Endothelial cell of umbilical vein (primary cell): ENCODE measurements at places on chromosomes 11 and 22. TPM values are rescaled to one million over a fixed set of nuclear protein-coding genes. Genes with fewer than 3 reads are reported as not detected.

DNA sequence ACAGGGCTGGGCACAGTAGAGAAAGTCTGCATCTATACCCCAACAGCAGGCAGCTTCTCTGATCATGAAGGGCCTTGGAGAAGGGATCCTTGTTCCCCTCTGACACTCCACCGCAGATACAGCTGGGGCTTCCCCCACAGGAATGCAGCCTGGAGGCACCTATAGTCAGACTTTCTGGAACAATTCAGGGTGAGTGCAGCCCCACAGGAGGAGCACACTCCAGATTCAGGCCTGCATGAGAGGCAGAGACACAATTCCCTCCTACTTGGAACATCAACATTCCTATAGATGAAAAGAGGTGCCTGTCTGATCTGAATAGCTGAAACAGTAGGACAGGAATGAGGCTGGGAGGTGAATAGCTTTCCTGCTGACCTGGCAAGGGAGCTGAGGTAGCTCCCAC is 1298.0 kb upstream of the CNTN5 start:
- DNase-seq = no peak

DNA sequence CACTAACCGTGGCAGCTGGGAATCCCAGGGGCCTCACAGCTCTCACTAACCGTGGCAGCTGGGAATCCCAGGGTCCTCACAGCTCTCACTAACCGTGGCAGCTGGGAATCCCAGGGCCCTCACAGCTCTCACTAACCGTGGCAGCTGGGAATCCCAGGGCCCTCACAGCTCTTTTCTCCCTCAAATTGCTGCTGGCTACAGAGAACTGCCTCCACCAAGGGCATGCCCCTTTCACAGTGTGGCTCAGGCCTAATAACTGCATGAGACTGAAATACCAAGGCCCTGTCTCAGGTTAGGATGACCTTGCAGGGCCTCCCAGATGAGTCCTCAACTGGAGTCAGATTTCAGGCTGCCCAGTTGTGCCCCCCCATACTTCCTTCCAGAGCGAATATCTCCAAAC is 35.1 kb upstream of the GGTLC2 start:
- DNase-seq = no peak

DNA sequence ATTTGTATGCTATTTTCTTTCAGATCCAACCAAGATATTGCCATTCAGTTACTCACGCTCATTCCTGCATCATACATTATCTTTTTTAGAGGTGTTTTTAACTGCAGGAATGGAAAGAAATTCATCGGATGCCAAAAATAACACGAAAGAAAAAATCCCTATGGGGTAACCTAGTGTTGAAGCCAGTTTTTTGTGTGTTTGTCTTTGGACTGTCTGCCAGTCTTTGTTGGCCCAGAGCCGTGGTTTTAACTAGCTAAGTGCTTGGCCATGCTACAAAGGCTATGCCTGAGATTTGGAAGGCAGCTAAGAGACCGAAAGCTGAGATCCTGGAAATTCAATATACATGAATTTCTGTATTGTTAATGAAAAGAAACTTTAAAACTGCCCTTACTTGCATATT is 309.8 kb upstream of the CNTN5 start:
- no peak for DNase-seq

GRCh38 chr11:121582296-121582695 is 129.5 kb upstream of the SORL1-AS1 start:
- no peak for DNase-seq

DNA sequence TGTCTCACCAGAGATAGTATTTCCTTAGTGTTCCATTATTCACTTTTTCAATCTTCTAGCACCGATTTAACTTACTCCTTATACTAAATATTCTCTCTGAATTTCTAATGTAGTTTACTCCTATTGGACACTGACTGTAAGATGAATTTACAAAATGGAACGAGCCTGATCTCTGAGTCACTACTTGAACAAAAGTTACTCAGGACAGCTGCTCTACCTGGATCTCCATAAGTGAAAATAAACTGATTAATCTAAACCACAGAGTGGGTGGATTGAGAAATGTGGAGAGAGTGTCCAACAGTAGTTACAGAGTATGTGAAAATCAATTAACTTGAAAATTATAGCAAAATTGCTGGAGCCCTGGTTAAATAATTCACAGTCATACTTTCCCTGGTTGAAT is 141.7 kb upstream of the CHORDC1 start:
- DNase-seq = no peak

- DNase-seq = no peak
Observed at GRCh38 chr11:128058580-128059208, 528.7 kb downstream of the ETS1 start.

GRCh38 chr11:16840951-16841350 is 102.5 kb downstream of the C11orf58 start:
- no peak for DNase-seq

DNA sequence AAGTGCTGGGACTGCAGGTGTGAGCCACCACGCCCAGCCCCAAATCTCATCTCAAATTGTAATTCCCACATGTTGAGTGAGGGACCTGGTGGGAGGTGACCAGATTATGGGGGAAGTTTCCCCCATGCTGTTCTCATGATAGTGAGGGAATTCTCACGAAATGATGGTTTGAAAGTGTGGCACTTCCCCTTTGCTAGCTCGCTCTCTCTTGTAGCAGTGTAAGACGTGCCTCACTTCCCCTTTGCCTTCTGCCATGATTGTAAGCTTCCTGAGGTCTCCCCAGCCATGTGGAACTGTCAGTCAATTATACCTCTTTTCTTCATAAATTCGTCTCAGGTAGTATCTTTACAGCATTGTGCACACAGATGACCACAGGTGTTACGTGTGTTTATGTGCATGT is 357.8 kb downstream of the CADM1 start:
- DNase-seq = no peak

DNA sequence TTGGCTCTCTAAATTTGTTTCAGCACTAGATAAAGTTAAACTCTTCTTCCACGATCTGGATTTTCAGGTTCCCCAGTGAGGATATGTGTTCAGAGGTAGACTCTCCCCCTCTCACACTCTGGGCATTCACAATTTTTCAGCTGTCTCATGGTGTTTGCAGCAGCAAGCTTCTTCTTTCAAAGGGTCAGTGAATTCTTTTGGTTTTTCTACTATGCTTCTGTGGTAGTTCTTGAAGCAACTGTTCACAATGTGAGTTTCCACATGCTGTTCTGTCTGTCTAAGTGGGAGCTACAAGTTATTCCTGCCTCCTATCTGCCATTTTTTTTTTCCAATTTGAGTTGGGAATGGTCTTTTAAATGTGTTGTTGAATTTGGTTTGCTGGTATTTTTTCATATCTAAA is 25.4 kb downstream of the CNTF start:
- no peak for DNase-seq

- DNase-seq = no peak
Observed at GRCh38 chr11:45933131-45933831, 10.8 kb downstream of the LARGE2 start.

- no peak for DNase-seq
Observed at GRCh38 chr22:40982482-40983385, 31.6 kb downstream of the RBX1 start.

DNA sequence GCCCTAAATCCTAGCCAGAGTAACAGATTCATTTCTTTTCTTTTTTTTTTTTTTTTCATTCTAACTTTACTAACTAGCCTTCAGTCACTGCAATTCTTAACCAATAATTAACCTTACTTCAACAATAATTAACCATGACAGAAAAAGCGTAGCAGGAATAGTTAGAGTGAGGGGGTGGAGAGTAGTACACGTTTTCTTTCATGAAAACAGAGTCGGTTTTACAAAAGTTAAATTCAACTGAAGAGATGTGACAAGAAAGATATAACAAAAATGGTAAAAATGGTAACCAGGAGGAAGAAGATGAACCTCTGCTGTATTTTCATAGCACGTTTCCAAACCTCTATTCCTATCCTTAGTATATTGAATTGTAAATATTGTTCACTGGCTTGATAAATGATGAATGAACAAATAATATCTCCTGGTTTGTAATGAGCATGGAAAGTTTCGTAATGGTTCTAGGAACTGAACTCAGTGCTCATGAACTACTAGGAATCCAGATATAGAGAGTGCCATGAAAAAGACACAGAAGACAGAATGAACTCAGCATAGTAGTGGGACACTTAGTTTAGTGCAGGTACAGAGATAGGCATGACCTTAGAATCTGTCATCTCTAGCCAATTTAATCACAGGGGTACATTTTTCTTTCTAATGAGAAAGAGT is 116.5 kb upstream of the ANO5 start:
- no peak for DNase-seq

DNA sequence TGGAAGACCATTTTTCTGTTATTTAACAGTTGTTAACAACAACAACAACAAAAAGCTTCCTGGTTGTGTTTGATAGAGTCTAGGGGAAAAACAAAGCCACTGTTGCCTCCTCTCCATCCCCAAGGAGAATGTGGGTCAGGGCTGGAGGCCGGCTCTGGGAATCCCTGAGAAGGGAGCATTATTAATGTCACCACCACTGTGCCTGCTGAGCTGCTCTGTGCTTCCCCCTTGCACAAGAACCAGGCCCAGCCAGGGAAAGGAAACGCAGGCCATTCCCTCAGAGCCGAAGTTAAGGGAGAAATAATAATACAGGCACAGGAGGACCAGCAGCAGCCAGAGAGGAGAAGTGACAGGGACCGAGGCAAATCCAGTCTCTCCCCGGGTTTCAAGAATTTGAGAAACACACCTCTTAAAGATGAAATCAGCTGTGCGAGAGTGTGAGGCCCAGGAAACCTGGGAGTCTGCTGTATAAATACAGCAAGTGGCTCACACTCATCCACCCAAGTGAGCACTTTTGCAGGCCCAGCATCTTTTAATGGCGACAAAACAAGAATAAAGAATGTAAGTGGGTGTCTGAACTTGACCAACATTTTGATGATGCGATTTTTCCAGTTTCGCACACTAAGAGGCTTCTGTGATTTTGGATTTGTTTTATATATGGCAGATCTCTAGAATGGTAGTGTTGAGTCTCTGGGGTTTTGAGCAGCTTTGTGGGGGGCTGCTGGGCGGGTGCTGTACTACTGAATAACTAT is 539.2 kb downstream of the NTM start:
- DNase-seq = no peak

OR2D2 gene
- polyA plus RNA-seq = 0.08 and 0.18 TPM in 2 replicates

FGF19 gene
- polyA plus RNA-seq = 0.03 TPM in 1 of 2 replicates, not detected in the other

AIFM3 gene
- polyA plus RNA-seq = 0.11 and 0.15 TPM in 2 replicates

MMP8 gene
- not detected in 2 replicates for polyA plus RNA-seq

NLRP10 gene
- polyA plus RNA-seq = not detected in 2 replicates

H19 gene
- polyA plus RNA-seq = 0.21 and 0.68 TPM in 2 replicates

OR51F2 gene
- polyA plus RNA-seq = not detected in 2 replicates

HARBI1 gene
- polyA plus RNA-seq = 2.7 and 3.1 TPM in 2 replicates
